ENCODE measurements at places on chromosomes 1 and 21.

GRCh38 chr1:156795787-156796186 lies 20.9 kb downstream of the SH2D2A start:
- DNase-seq = no peak

GRCh38 chr21:28828021-28828420 lies 164.7 kb downstream of the LTN1 start:
- no peak for DNase-seq

GRCh38 chr1:198287916-198288315 lies 131.1 kb downstream of the NEK7 start:
- DNase-seq = no peak

DNA sequence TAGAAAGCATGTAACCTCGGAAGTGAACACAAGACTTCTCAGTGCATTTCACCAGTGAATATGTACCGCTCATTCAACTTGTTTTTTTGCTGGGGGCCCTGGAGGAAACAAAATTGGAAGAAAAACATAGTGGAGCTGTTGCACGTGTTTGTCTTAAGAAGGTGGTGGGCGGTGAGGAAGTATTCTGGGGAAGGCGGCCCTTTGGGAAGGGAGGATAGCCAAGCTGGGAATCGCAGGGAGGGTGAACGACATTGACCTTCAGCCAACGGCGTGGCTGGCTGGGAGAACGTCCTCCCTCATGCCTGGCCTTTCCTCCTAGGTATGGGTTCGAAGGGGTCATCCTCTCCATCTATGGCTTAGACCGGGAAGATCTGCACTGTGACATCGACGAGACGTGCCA lies 19.4 kb downstream of the TFF3 start:
- no peak for DNase-seq

GRCh38 chr1:51351907-51352306 lies 21.5 kb upstream of the TTC39A start:
- no peak for DNase-seq

DNA sequence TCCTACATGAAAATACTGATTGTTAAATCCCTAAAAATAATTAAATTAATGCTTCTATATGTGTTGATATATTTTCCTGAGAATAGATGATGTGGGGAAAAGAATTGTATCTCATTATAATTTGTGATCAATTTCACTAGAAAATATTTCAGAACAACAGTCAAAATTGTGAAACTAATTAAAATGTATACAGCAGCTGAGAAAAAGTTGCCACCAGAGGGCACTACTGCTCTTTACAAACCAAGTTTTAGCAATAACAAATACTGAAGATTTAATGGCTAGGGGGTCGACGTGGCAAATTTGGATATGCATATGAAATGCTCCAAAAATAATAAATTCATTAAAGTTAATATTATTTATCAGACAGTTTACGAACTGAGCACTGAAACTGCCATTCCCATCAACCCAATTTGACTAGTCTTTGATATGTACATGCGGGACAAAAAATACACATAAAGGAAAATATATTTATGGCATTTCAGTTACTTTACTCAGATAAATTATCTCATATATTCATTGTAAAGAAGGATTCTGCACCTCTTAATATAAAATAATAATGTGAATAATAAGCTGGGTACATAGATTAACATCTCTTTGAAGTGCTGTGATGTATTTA lies 96.3 kb upstream of the TMPRSS15 start:
- peak; percentile 1 for DNase-seq

DNA sequence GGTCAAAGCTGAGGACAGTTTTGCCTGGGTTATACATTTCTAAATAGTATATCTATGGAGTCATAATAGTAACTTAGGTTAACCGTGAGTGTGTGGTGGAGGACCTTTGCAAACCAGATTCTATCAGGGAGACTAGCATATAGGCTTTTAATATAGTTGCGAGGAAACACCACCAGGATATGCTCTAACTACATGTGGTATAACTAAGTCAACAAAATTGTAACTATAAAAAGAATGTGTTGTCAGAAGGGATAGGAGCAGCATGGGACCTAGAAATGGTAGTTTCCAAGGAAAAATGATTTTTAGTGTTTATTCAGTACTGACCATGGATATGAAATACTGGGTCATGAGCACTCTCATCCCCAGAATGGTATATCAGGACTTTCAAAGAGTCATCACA lies 338.1 kb downstream of the TGFB2 start:
- no peak for DNase-seq

DNA sequence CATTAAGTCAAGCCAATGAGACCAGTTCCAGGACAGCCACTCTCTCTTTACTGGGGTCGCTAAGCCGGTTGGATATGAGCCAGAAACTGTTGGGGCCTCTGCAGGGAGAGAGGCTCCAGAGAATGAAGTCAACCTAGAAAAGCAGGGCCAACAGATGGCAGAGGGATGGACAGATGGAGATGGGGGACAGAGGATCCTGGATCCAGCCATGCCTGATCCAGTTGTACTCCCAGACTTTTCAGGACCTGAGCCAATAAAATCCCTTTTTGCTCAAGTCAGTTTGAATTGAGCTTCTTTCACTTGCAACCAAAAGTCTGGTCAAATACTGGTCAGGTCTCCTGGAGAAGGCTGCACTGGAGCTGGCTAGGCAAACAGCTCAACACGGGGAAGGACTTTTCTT lies 2.2 kb downstream of the DHCR24 start:
- no peak for DNase-seq

GRCh38 chr1:97764991-97765390 lies 155.8 kb downstream of the DPYD start:
- no peak for DNase-seq
